ENCODE measurements at places on chromosomes 6 and 20.

- no peak for DNase-seq
Measured at GRCh38 chr6:112348891-112349635, 1.9 kb downstream of the RFPL4B start.

- no peak for DNase-seq
Measured at GRCh38 chr6:40556023-40556422, 31.1 kb downstream of the LRFN2 start.

DNA sequence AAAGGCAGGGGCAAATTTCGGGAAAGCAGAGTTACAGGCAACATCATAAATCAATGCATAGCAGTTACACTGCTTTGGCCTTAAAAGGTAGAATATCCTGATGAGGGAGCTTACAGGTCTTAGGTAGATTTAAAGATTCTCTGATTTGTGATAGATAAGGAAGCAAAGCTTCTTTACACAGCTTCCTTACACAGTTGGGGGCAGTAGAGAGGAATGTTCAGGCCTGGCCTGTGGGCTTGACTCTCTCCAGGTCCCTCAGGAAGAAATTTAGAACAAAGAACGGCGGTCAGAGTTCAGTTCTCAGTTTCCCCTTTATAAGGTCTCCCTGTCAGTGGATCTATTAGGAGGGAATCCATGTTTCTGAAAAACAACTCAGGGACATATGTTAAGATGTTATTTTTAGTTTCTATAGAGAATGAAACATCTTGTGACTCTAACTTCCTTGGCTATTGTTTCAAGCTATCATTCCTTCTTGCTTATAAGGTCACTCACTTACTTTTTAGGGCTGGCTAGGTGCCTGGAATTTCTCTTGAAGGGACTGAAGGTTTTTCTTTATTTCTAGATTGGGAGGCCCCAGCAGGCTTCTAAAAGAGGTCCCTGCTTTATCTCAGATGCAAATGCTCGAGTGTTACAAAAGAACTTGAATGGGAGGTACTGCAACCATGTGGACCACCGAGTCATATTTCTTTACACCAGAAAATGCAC lies 11.8 kb downstream of the HLA-B start:
- DNase-seq, result no peak

DNA sequence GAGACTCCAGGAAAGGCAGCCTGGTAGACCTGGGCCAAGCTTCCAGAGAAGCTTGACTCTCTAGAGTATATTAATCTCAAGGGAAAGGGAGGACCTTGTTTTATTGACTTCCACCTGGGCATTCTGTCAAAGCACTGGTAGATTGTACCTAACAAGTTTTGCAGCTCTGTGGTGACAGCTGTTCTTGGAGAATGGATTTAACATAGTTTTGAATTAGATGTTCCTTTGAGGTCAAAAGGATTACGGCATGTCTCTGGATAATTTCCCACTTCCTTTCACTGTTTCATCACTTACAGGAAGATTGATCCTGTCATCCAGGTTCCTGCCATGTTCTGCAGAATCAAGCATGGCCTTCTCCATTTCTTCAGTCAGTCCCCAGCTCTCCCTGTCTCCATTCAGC lies 246.0 kb downstream of the PHACTR1 start:
- DNase-seq, result no peak

GRCh38 chr20:16539280-16540021 lies 33.8 kb downstream of the KIF16B start:
- DNase-seq, result no peak

- DNase-seq, result no peak
Measured at GRCh38 chr6:24936641-24937317, 1.0 kb upstream of the RIPOR2 start.

DNA sequence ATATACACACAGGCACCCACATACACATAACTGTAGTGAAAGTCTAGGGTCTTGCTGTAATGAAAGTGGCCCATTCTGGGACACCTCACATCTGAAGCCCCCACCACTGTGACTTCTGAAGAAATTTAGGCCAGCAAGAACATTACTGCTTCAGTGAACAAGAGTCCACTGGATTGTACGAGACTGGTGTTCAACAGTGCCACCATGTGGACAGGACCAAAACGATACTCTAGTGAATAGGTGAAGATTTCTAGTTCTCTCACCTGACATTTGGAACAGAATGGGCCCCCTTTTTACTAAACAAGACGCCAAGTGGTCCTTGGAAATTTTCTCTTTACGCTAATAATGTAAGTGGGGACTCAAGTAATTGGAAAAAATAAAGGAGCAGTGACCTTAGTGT lies 156.9 kb downstream of the MAFB start:
- peak; percentile 40 for DNase-seq

GRCh38 chr6:35321091-35321490 lies 21.3 kb upstream of the PPARD start:
- DNase-seq, result no peak

Data from stimulated activated CD8-positive, alpha-beta memory T cell treated with anti-CD3 and anti-CD28 coated beads, Interleukin-4, amount 100 ng/mL, for 48 hours (primary cell).